ENCODE measurements at places on chromosomes 2 and 18.

DNA sequence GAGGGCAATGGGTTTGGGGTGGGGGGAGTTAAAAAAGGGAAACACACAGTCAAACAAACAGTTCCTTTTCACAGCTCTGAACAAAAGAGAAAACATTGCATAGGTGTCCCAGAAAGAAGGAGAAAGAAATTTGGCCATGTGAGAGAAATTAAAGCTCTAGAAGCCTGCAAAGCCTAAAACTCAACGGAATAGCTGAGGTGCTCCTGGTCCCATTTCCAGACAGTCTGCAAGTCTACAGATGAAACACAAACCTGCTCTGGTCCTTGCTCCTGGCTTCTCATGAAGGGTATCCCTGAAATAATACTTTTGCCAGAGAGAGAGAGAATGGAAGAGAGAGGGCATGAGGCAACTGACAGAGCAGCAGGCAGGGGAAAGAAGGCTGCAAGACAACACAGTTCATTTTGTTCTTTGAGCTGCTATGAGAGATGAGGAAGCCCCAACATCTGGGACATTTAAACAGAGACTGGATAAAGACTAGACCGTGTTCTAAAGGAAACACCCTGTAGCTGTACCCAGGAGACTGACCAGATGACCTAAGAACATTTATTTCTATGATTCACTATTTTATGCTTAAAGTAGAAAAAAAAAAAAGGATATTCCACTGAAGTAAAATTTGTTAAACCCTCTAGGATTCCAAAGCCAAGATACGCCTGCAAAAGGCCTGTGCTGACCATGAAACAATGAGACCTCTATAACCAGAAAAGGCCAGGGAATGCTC lies 57.3 kb upstream of the CYP26B1 start:
- DNase-seq = no peak

DNA sequence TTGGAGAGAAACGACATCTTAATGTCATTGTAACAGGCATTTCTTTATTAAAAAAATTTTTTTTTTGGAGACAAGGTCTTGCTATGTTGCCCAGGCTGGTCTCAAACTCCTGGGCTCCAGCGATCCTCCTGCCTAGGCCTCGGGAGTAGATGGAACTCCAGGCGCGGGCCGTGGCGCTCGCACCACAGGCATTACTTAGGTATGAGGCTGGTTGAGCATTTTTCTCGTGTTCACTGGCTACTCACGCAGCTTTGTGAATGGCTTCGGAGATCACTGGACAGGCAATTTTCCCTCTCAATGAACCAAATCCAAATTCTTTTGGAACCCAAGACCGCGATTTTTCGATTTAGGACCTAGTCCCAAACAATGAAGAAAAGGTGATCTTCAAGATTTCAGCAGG lies 795 bp upstream of the TCF7L1 start:
- DNase-seq = no peak

- no peak for DNase-seq
Measured at GRCh38 chr2:149080099-149080498, 41.6 kb downstream of the LYPD6B start.

GRCh38 chr2:69221960-69222751 lies 164.9 kb downstream of the GFPT1 start:
- DNase-seq = no peak

DNA sequence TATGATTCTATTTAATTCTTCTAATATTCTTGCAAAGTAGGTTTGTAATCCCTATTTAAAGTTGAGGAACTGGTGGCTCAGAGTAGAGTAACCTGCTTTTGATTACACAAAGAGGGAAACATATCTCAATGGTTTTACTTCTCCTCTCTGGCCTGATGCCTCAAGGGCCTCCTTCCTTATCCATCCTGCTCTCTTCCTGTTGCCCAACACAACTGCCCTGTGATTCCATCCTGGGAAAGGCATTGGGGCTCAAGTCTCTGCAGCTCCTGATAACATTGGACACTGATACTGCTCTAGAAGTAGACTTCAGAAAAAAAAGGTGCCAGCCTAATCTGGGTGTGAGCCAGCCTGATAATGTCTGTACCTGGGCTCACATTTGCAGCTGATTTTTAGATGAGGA lies 75.8 kb downstream of the RDH14 start:
- no peak for DNase-seq

GRCh38 chr2:188695953-188696352 lies 278.2 kb upstream of the COL3A1 start:
- no peak for DNase-seq

- no peak for DNase-seq
Measured at GRCh38 chr18:39037925-39038324, 1472.3 kb upstream of the CELF4 start.

GRCh38 chr2:172929644-172930043 lies 146.0 kb upstream of the MAP3K20 start:
- DNase-seq = no peak

DNA sequence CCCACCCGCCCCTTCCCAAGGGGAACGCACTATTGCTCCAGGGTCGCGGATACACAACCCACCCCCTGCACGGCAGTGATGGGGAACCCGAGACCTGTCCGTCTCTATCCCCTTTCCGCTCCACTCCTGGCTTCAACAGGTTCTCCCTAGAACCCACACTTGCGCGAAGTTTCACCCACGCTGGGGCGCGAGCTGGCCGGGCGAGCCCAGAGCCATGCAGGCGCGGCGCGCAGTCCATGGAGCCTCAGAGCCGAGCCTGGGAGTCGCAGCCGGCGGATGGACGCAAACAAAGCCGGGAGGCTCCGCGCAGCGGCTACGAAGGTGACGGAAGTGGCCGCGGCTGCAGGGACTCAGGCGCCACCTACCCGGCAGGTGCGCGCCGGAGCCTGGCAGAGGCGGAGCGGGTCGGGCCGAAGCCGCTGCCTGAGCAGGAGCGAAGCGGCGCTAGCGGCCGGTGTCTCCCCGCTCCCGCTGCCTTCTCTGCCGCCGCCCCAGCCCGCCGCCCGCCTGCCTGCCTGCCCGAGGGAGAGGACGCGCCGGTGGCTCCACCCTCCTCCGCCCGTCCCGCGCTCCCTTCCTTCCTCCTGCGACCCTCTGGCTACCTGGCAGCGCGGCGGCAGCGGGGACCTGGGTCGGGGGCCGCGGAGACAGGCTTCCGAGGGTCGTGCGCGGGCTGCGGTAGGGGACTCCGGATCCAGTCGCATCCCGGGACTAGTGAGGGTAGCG lies 14.0 kb downstream of the ALPG start:
- DNase-seq = no peak

DNA sequence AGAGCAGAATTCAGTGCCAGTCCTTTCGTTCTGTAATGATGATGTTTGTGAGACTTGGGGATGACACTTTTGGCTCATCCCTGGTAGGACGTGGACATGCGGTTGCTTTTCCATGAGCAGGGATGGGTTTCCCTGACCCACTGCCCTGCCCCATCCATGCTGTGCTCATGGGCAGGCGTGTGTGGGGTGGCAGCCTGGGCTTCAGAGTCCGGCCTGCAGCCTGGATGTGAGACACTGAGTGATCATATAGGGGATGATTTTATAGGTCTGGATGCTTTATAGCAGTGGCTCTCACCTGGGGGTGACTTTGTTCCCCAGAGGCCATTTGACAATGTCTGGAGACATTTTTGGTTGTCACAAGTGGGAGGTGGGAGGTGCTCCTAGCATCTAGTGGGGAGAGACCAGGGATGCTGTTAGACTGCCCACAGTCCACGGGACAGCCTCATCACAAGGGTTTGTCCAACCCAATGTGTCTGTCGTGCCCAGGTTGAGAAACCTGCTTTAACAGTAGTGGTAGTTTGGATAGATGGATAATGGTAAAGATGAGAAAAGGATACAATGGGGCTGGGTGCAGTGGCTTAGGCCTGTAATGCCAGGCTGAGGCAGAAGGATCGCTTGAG lies 38.9 kb downstream of the LDLRAD4 start:
- no peak for DNase-seq

DNA sequence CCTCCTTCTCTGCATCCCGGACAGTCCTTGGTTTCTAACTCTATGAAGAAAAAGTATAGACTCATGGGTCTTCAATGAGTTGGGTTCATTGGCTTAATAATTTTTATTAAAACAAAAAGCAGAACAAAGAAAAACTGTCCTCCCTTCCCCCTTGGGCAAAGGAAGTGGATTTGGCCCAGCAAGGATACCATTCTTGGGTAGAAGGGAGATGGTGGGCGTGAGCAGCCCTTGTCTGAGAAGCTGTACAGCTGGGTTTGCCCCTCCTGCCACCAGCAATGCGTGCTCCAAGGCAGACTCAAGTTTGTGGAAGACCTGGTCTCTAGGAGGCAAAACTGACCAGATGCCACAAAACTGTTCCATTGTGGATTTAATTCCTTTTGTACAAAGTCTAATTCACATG lies 12.7 kb downstream of the PCARE start:
- DNase-seq = no peak

- no peak for DNase-seq
Measured at GRCh38 chr2:100802066-100802465, 17.9 kb upstream of the NPAS2 start.

GRCh38 chr18:45854036-45854586 lies 28.6 kb downstream of the SIGLEC15 start:
- DNase-seq = no peak

- no peak for DNase-seq
Measured at GRCh38 chr2:11634584-11634983, 35.4 kb downstream of the NTSR2 start.

- DNase-seq = no peak
Measured at GRCh38 chr2:220533485-220533884, 906.1 kb downstream of the SLC4A3 start.

DNA sequence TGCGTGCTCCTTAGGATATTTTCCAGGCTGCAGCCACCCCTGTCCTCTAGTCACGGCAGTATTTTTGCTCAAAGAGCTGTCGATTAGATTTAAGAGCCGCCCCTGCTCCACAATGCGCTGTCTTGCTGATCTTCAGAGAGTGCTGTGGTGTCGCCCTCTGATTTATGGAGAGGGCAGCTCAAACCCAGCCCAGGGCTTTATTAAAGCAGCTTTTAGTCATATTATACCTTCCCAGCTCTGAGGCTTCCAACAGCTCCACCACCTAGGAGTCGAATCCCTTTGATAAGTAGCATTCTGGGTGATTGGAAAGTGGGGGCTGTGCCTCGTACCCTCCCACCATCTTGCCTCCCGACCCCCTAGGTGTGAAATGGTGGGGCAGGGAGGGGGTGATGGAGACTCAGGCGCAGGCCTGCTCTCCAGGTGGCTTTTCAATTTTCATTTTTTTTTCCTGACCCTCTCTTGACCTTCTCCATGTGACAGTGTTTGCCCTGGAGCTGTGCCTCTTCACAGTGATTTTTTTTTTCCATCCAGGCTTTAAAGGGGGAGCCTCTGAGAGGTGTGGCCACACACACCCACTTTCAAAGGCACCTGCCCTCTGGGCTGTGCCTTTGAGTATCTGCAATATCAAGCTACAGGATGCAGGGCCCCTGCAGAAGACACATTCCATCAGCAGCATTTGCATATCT lies 53.1 kb upstream of the NRP2 start:
- no peak for DNase-seq

DNA sequence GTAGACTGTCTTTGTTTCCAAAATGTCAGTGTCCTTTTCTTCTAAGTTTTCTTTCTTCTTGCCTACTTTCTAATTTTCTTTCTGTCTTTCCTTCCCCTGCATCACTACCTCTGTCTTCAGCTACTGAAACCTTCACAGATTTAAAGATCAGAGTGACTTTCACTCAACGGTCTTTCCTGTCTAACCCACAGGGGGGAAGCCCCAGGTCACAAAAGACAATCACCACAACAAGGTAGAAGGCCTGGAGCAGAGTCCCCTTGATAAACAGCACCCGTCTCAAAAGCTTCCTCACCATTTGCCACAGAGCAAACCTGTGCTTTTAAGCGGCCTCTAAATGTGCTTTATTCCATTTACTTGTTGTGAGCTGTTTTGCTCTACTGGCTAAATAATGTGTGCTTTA lies 665.4 kb downstream of the BCL11A start:
- DNase-seq = no peak

DNA sequence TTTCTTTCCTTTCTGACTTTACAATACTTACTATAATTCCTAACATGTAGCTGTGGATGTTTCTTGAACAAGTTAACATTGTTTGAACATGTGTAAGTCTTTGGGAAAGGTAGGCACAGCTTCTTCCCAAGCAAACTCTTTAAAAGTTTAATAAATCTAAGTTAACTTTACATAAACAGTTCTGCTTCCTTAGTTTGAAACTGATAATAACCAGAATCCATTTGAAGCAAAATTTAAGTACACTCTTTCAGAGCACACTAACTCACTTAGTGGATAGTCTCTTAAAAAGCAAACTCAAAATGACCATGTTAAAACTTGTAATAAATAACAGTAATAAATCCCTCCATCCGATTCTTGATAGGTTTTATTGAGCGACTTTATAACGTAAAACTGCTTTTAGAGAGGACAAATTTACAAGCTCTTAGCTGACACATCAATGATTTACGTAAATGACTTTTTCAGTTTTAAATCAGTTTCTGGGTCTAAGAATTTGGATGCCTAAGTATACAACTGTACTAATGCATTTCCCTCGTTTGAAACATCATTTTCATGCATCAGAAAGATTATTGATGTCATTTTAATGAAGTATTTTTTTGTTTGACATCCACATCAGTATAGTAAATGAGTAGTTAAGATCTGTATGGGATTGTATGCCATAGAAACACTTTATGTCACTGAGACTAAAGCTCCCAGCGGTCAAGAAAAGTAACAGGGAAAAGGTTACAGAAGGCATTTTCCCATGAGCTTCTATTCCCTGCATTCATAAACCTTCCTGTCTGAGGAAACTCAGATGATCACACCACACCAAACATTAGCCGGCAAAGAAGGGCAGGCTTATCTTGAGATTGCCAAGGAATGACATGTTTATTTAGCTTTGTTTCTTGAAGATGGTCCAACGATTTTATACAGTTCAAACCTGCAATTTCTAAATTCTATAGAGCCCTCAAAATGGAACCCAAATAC lies 67.5 kb downstream of the PDE1A start:
- DNase-seq = no peak

DNA sequence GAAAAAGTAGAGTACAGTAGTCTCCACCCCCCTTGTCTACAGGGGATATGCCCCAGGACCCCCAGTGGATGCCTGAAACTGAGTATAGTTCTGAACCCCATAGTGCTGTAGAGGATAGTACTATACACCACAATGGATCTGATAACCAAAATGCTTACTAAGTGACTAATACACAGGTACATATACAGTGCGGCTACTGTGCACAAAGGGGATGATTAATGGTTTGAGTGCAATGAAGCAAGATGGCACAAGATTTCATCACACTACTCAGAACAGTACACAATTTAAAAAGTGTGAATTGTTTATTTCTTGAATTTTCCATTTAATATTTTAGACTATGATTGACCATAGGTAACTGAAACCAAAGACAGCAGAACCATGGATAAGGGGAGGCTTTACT lies 446.9 kb upstream of the NRP2 start:
- no peak for DNase-seq
